ENCODE measurements at places on chromosomes 2 and 18.

DNA sequence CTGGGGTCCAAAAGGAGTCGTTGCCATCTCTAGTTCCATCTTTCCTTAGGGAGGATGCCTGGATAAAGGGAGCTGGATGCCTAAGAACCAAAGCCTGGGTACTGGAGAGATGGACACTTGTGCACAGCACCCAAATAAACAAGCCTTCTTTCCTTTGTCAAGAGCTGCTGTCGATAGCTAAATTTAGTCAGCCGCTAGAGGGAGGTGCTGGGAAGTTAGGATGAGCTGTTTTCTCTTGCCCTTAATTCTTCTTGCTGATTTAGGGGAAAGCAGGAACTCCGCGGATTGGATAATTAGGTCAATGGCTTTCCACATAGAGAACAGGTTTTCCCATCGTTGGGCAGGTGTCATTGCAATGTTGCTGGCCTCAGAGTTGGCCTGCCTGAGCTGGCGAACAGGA is 30.9 kb upstream of the SERPINB12 start:
- DNase-seq = no peak

GRCh38 chr2:79915455-79915854 is 389.1 kb downstream of the LRRTM1 start:
- no peak for DNase-seq

GRCh38 chr2:104938231-104938941 is 84.5 kb downstream of the POU3F3 start:
- DNase-seq = no peak

DNA sequence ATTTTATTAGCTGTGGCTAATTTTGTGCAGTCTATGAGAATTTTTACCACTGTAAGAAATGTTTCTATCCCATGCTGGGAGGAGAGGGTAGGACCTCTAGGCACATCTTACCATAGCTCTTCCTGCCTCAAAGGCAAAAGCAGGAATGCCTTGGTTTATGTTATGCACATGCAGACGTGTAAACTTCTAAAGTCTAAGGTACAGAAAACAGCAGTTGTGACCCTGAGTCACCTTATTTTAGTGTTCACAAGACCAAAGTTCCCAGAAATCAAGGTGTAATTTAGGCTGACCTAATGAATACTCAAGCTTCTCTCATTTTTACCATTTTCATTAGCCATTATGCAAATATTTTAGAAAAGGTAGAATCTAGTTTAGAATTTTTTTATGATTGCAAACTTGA is 15.4 kb upstream of the WIPF1 start:
- no peak for DNase-seq

DNA sequence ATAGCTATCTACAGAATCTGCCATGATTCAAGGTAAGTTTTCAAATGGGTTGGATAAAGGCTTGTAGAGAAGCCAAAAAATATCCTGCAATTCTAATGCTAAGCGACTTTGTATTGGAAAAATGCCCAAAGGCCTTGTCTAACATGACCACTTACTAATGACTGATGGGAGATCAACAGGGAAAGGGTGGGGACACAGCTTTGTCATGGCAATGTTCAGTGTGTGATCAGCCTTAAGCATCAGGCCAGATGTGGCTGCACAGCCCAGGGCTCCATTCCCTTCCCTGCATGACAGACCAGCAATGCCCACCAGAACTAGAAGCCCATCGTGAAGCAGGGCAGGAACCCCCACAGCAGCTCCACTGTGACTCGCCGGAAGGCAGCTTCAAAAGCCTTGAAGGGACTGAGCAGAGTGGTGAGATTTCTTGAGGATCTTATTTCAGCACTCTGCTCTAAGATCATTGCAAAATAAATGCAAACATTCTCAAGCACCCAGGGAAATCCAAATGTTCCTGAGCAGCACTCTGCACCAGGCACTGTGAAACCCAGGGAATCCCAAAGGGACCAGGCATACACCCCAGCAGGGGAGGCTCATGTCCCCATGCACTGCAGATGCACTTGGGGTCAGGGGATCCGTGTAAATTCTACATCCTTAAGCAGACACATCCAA is 517.9 kb upstream of the SMIM21 start:
- DNase-seq = no peak

DNA sequence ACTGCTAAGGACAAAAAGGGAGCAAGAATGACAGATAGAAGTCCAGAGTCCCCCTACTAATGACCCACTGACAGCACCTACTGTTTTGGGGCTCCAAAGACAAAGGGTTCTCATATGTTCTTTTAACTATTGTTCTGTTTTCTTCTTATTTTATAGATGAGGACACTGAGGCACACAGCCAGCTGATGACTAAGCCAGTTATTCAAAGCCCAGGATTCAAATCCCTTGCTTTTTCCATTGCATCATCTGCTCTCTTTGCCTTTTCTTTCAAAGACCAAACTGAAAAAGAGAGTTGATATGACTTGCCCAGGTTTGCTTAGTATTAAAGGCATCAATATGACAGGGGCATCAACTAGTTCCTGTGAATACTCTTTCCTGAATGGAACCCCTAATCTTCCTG is 299.8 kb downstream of the LRATD1 start:
- no peak for DNase-seq

DNA sequence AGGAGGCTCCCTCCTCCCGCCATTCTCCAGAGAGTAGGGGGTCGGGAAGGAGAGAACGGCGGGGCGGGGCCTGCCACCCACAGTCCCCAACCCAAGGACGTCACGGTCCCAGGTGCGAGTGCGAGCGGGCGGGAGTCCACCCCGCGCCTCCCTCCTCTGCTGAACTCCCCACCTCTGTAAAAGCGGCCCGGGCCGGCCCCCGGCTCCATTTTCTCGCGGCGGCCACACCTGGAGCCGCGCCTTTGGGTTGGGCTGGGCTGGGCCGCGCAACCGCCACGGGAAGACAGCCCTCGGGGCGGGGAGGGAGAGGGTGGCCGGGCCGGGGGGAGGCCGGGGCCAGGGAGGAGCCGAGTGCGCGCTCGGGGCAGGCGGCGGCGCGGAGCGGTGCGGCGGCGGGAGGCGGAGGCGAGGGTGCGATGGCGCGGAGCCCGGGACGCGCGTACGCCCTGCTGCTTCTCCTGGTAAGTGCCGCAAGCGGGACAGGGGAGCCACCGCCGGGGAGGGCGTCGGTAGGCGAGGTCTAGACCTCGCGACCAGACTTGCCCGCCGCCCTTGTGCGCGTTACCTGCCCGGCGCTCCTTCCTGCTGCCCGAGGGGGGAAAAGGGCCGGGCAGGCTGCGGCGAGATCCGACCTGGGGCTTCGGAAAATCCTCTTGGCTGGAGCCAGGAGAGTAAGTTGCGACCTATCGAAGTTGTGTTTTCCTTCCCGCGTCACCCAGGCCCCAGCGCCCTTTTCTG is at the start of gene DSG2:
Gene DSG2 (plus strand): TSS at position 342 of the 738 bp plus-strand sequence. CDS start 75 bp downstream, at position 417.
- DNase-seq = no peak

DNA sequence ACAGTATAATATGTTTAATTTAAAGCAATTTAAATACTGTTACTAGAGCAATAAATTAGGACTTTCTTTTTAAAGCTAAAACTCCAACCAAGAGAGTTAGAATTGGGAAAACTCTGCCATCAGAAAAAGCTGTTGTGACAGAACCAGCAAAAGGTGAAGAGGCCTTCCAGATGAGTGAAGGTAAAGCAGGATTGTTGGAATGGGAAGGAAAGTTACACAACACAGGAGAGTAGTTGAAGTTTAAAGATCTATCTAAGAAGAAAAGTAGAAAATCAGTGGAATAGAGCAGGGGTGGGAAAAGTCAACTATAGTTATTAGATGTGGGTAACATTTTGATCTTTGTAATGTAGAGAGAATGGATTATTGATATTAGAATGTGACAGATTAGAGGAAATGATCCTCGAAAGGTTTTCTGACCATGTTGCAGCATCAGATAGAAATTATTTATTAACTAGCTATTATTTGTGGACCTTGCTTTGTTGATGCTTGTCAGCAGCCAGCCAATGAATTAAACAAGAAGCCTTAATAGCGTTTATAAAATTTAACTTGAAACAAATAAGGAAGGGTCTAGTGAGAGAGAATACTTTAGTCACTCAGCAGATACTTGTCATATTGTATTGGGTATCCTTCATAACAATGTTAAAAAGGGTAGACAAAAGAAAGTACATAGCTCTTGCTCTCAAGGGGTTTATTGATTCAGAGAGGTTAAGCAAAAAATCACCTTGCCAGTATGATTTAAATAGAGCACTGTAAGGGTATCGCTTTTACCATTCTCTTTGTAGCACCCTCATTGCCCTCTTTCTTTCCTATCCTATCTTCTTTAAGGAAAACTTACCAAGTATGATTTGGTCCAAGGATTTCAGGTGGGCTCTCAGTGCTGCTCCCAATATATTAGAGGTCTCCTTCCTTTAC is 24.6 kb upstream of the DYSF start:
- no peak for DNase-seq

DNA sequence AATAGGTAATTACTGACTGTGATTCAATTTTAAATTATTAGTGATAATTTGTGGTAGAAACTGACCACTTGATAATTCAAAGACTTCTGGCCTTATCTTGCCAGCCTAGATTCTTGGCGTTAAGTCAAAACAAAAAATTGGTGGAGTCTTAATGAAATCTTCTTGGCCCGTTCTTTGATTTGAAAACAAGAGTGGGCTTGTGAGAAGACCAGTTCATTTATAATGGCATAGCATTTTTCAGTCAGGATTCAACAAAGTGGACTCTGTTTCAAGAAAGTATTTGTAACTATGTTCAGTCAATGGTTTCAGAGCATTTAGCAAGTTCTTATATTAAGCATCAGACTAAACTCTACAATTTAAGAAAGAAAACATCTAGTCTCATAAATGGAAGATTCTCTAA is 26.0 kb downstream of the ITGA4 start:
- no peak for DNase-seq

GRCh38 chr2:72153924-72154323 is 6.3 kb upstream of the CYP26B1 start:
- DNase-seq = no peak

GRCh38 chr2:189391201-189391600 is 50.1 kb upstream of the WDR75 start:
- no peak for DNase-seq

DNA sequence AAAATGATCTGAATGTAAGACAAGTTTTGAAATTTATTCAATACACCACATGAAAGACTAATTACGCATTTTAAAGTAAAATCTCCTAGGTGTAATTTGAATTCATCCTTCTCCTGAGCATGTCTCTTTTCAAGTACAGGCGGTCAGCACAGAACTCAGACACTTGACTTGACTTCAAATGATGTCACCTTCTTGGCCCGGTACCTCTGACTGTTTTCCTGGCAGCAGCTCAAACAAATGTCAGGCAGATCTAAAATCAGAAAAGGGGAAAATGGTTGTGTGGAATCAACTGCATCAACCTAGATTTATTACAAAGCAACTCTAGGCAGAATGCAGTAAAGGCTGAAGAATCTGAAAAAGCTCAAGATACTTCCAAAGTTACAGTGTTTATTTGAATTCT is 11.4 kb upstream of the PROKR1 start:
- DNase-seq = no peak

GRCh38 chr2:98871506-98871905 is 64.5 kb downstream of the CRACDL start:
- no peak for DNase-seq

GRCh38 chr2:226489775-226490541 is 309.7 kb downstream of the IRS1 start:
- DNase-seq = no peak

DNA sequence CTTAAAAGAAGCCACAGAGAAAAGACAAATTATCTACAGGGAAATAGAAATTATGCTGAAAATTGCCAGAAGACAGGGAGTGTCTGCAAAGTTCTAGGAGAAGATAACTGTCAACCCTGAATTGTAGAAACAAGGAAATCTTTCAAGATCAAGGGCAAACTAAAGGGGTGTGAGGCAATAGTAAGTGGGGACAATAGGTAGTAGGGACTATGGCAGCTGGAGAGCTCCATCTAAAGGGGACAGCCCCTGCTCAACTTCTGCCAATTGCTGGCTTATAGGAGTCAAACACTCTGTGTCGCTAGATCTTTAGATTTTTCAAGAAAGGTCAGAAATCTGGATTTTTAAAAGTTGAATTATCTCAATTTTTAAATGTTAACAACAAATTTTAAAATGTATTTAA is 10.1 kb upstream of the ST3GAL5 start:
- no peak for DNase-seq

GRCh38 chr2:60433018-60433596 is 120.3 kb downstream of the BCL11A start:
- no peak for DNase-seq

GRCh38 chr2:120155308-120155707 is 67.9 kb downstream of the TMEM185B start:
- no peak for DNase-seq

DNA sequence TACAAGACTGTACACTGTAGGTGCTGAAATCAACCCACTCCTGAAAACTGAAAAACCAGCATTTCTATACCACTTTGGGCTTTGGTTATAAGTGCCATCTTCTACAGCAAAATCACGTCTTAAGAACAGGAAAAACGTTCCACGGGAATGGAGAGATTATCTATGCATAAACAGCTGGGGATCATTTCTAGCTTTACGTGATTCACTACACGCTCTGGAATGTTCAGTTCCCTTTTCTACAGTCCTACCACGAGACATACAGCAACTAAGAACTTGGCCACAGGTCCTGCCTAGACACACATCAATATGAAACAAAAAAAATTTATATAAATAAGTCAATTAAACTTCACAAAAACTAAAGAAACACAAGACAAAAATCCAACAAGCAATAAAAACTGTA is 3.6 kb downstream of the CXCR4 start:
- DNase-seq = no peak

DNA sequence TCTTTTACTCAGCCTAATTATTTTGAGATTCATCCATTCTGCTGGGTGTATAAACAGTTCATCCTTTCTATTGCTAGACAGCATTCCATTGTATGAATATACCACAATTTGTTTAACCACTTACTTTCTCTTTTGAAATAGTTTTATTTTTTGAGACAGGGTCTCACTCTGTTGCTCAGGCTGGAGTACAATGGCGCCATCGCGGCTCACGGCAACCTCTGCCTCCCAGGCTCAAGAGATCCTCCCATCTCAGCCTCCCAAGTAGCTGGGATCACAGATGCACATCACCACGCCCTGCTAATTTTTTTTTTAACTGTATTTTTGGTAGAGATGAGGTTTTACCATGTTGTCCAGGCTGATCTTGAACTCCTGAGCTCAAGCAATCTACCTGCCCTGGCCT is 54.5 kb downstream of the USP37 start:
- no peak for DNase-seq

DNA sequence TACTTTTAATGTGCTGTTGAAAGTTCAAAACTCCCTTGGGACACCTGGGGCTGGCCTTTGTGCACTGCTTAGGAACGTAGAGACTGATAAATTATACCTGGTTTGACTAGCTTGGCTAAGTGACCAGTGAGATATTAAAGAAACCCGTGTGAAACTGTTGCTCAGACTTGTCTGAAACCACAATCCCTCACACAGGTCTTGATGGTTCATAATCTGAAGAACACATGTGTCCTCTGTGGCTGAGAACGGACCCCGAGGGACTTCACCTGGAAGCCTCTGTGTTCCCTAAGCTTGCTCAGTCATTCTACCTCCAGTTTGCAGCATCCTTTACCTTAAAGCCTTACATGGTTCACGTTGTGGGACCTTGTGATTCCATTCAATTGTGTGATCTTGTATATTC is 218.8 kb downstream of the CBLN2 start:
- no peak for DNase-seq

- DNase-seq = no peak
These were observed 800.9 kb downstream of the BCL11A start for GRCh38 chr2:59752512-59752911.
